ENCODE measurements at places on chromosomes 3 and 15.

DNA sequence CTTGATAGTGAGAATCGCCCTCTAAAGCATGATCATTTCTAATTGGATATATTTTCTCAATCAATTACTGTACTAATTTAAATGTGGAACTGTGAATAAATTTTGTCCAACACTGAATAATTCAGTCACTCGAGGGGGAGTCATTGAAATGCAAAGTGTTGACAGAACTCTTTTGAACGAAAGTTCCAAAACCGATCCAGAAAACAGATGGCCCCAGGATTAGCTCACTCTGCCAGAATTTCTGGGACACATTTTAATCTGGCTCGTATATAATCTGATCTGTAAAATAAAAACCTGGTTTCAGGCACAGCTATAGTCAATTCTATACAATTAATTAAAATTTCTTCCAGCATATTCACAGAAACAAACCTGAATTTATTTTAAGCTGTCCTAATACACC lies 580.4 kb downstream of the ROBO1 start:
- no peak for DNase-seq

DNA sequence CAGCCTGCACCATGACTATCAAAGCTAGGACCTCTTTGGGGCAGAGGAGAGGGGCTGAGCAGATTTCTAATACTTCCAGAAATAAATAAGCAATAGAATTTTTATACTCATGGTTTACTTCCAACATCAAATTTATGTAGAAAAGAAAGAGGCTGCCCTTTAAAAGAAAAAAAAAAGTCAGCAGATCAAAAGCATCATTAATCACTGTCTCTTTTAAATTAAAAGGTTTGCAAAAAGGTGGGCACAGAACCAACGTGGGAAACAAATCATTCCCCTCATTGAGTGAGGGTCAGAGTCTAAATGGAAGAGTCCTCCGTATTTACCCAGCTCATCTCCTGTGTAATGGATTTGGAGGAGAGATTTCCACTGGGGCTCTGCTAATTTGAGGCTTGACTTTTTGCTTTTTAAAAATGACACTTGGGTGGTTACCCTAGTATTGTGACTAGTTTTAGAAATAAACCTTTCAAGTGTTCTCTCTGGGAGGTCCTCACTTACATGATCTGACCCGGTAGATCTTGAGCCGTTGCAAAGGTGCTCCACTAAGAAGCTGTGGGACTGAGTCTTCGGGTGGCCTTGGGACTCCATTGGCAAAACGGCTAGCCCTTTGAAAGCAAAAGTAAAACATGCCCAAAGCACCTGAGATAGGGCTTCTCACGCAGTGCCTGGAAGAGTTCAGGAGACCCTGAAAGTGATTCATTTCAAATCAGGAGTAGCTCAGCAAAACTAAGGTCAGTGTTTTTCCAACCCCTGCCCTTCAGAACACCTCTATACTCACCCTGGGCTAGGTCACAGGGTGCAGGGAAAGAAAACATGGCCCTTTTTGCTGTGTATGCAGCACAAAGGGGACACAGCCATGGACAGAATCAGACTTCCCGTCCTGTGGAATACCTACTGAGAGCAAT lies 320.9 kb downstream of the FOXP1 start:
- no peak for DNase-seq

GRCh38 chr3:36215241-36215640 lies 165.1 kb upstream of the STAC start:
- DNase-seq = no peak

DNA sequence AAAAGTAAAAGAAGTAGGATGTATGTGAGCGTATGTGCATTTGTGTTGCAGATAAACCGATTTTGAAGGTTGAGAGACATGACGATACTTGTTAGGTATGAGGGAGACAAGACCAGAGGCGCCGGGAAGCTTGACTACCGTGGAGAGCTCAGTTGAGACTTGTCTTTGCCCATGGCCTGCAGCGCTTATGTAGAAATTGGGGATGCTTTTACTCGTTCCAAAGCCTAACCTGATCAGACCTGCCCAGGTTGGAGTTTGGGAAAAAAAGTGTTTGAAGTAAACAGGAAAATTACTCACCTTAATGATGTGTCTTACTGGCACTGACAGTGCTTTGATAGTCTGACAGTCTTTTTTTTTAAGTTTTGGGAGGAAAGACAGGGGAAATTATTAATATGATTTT lies 202.8 kb downstream of the TP63 start:
- DNase-seq = no peak

GRCh38 chr3:170621256-170621655 lies 35.4 kb upstream of the SLC7A14 start:
- no peak for DNase-seq
